ENCODE measurements at places on chromosomes 11 and 22.

GRCh38 chr22:28544431-28544868 lies 135.2 kb downstream of the TTC28 start:
- DNase-seq = no peak

GRCh38 chr11:116732271-116733042 lies 40.3 kb downstream of the BUD13 start:
- peak; percentile 33 for DNase-seq

DNA sequence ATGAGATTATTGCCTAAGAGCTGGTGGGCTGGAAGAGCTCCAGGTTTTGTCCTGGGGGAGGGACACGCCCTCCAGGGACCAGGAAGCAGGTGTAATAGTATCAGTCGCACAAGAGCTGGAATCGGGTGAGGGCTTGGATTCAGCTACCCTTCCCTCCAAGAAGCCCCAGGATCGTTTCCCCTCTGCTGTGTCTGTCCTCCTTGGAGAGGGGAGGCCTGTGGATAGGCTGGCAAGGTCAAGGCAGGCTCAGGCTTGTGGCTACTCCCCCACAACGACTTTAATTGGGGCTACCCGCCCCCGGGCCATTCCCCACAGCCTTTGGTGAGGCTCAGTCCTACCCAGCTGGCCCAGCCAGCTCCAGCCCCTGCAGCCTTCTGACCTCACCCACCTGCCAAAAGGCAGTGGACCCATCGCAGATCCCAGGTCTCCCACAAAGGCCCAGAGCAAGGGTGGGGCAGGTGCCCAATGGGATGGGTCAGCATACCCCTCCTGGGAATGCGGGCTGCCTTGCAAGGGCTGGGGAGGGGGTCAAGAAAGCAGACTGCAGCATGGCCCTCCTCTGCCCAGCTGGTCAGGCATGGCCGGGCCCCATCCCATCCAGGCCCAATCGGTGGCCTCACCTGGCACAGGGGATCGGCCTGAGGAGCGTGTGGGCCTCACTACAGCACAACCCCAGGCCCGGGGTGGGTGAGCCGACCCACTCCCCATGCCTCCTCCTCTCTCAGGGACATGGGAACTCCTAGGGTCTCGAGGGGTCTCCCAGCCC lies 1.0 kb downstream of the CTSD start:
- DNase-seq = no peak

DNA sequence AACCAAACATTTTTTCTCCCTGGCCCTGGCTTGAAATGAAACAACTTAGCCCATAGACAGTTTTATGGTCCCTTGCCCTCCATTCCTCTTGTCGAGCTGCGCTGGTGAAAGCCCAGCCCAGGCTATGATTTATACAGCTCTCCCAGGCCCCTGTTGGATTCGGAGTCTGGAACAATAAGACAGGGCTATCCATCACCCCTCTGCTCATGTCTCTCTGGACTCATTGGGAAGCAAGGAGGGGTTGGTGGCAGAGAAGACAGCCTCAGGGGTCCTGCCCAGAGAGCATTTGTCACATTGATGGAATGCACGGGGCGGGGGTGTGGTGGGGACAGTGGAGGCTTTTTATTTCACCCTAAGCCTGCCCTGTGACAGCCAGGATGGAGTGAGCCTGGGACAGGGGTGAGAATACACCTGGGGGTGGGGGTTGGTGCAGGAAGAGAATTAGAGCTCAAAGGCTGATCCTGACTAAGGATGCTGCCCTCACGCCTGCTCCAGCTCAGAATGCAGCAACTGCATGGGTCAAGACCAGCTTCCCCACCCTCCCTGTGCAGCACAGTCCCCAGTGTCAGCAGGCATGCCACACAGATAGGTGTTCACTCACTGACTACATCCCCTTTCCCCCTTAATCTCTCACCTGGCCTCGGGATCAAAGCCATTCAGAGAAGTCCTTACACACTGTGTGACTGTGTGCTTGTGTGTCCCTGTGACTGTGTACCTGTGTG lies 10.0 kb upstream of the PKNOX2 start:
- DNase-seq = no peak

- DNase-seq = no peak
Measured at GRCh38 chr11:10317776-10318526, 13.1 kb downstream of the ADM start.

- no peak for DNase-seq
Measured at GRCh38 chr11:1521382-1522080, 35.0 kb upstream of the MOB2 start.

- DNase-seq = no peak
Measured at GRCh38 chr22:44365191-44365590, 52.4 kb upstream of the SHISAL1 start.

DNA sequence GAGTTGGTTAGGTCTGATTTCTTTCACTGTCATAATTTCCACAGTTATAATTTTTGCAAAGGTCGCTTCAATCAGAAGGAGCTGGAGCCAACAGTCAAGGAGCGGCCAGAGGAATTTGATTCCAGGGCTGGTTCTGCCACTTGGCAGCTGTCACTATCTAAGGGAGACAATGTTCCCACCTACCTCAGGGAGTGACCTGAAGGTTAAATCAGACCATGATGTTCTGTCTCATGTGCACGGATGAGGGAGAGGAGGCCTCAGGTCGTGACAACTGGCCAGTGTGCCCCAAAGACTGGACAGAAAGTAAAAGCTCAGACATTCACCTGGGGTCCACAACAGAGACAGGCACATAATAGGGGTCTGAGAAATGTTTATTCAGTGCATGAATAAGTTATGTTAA lies 7.6 kb downstream of the MRGPRD start:
- DNase-seq = no peak

- no peak for DNase-seq
Measured at GRCh38 chr11:125063429-125064043, 431 bp downstream of the SLC37A2 start.

GRCh38 chr22:39349967-39350726 lies at the start of gene SYNGR1:
Gene SYNGR1 (plus strand): TSS chr22:39349991. CDS start chr22:39350011, 20 bp downstream.
- no peak for DNase-seq

DNA sequence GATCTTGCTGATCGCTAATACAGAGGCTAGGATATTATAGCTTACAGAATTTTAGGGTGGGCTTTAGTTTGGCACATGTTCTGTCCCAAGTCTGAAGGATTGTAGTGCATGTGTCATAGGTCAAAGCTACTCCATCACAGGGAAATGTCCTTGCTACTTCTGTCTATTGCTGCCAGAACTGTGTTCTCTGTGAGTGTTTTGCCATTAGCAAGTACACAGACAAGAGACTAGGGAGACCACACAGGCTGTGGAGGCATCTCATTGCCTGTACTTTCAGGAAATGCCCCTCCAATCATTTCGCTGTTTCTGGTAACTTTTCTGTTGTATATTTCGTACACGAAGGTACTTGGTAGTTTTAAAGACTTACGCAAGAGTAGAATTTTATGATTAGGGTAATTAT lies 25.5 kb upstream of the RAG2 start:
- no peak for DNase-seq

GRCh38 chr11:105367129-105367528 lies 227.6 kb upstream of the CARD18 start:
- no peak for DNase-seq

DNA sequence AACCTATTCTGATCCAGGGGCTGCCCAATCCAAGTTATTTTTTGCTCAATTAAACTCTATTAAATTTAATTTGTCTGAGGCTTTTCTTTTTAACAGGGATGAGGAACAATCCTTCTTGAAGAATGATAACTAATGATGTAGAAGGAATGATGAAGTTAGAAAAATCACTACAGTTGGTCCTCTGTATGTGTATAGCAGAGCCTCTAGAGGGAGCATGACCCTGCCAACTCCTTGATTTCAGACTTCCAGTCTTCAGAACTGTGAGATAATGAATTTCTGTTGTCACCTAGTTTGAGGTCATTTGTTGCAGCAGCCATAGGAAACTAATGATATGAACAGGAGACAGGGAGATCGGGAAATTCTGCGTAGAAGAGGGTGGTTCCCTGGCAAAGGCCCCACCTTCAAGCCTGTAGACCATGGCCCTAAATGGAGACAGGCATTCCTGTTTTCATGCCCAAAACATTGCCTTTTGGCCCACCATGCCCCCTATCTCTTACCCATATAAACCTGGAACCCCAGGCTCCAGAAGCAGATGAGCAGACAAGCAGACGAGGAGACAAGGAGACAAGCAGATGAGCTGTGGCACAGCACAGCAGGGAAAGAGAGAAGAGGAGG lies 7.7 kb upstream of the QSER1 start:
- no peak for DNase-seq

- DNase-seq = no peak
Measured at GRCh38 chr11:62012832-62013461, 45.5 kb upstream of the FTH1 start.
